ENCODE measurements at places on chromosomes 4 and X. TPM values are rescaled to one million over a fixed set of nuclear protein-coding genes. Genes with fewer than 3 reads are reported as not detected.

The NAP1L3 gene
- not detected for total RNA-seq

The SSX1 gene
- total RNA-seq, result not detected

The SFRP2 gene
- not detected for total RNA-seq

The PPEF2 gene
- total RNA-seq, result not detected

The SMIM10 gene
- not detected for total RNA-seq

The IRS4 gene
- not detected for total RNA-seq

- DNase-seq, result no peak
Observed at GRCh38 chr4:75878246-75878756, 24.0 kb downstream of the PPEF2 start.

GRCh38 chr4:74056858-74057562, 18.5 kb upstream of the CXCL3 start:
- no peak for DNase-seq

- DNase-seq, result no peak
Observed at GRCh38 chr4:24160358-24160757, 270.5 kb upstream of the PPARGC1A start.

DNA sequence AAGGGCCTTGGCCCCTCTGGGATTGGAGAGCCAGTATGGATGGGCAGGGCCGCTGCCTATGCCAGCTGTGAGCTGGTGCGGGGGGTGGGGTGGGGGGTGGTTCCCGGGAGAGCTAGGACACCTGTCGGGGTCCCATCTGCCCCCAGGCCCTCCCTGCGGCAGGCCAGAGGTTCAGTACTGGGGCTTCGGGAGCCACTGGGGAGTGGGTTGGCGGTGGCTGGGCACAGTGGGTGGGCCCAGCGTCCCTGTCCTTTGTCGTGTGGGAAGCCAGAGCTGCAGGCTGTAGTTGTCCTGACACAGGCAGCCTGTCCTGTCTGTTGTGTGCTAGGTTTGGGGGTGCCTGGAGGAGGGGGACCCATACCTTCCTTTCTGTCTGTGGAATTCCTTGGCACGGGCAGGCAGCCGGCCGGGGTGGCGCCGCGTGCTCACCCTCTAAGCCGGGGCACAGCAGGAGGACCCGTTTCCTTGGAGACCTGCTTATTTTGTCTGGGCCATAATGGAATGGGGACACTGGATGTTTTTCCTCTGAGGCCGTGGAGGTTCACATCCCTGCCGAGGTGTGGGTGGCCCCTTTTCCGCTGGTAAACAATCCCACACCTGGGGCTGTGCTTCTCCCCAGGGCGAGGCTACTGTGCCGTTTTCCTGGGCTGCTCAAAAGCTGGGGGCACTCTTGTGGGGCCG, 14.8 kb downstream of the DOK7 start:
- no peak for DNase-seq

DNA sequence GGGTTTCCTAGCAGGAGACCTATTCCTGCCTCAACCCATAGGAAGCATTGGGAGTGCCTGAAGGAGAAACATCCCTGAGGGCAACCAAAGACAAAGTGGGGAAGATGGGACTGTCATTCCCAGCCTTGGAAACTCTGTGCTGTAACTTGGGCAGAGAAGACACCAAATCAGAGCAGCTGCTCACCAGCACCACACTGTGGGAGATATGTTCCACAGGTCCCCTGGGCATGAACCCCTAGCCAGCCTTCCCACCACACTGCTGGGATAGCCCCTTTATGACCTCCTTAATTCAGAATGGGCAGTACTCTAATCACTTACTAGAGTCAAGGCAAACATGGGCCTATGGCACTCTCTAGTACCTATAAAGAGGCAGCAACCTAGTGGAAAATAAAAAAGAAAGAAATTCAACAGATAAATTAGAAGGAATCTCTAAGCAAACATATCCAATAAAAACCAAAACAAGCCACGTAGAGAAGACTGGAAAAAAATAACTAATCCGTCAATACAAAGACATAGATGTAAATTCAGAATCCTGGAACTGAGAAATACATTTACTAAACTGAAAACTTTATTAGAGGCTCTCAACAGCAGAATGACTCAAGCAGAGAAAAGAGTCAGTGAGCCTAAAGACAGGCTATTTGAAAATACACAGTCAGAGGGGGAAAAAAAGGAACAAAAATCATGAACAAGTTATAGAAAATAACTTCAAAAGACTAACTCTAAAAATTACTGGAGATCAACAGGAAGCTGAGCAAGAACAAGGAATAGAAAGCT, 878.4 kb upstream of the FRG1 start:
- no peak for DNase-seq

DNA sequence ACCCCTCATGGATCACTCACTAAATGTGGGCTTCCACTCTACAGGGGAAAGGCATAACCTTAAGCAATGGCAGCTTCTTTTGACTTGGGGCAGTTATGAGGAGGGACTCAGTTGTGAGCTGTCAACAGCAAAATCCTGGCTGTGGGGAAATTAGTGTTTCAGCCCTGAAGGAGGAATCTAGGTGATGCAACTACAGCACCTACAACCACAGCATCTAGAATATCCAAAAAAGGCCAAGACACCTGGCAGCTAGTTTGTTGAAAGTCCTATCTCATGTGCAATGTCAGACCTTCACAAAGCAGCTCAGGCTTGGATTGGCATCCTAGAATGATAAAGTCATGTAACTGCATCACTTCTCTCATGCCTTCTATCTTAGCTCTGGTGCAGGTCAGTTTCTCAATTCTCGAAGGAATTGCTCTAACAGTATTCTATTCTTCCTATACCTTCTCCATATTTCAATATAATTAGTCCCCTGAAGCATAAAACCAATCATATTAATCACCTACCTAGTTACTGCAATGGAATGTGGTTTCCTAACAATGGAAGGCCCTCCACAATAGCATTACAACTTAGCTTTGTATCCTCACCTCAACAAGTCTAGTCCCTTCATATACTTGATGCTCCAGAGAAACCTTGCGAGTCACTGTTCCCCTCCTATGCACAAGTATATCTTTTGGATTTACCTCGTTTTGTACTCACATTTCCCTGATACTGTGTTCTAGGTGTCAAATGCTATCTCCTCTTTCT, 5.5 kb upstream of the ANTXR2 start:
- no peak for DNase-seq

DNA sequence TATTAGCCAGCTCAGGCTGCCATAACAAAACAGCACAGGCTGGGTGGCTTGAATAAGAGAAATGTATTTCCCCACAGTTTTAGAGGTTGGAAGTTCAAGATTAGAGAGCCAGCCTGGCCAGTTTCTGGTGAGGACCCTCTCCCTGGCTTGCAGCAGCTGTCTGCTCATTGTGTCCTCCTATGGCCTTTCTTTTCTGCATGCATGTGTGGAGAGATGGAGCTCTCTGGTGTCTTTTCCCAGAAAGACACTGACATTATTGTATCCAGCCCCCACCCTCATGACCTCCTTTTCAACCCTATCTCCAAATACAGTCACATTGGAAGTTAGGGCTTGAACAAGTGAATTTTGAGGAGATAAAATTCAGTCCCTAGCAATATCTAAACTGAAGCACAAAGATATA, 263.8 kb upstream of the PABPC4L start:
- no peak for DNase-seq
